Germinal center (tissue), 1 donor: ENCODE measurements at places on chromosomes 12 and 14.

DNA sequence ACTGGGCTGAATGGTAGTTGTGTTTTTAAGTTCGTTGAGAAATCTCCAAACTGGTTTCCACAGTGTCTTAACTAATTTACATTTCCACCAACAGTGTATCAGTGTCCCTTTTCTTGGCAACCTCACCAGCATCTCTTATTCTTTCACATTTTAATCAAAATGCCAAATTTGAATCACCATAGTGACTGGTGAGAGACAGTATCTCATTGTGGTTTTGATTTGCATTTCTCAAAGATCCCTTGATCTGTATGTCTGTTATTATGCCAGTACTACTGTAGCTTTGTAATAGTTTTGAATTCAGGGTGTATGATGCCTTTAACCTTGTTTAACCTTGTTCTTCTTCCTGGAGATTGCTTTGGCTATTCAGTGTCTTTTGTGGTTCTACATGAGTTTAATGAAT lies 2.2 kb upstream of the EIF2S3B start:
- no peak for DNase-seq

- DNase-seq: no peak
These were observed 27.9 kb downstream of the ESR2 start for GRCh38 chr14:64266239-64266638.

GRCh38 chr12:58925111-58925611 lies 4.9 kb upstream of the LRIG3 start:
- no peak for DNase-seq

DNA sequence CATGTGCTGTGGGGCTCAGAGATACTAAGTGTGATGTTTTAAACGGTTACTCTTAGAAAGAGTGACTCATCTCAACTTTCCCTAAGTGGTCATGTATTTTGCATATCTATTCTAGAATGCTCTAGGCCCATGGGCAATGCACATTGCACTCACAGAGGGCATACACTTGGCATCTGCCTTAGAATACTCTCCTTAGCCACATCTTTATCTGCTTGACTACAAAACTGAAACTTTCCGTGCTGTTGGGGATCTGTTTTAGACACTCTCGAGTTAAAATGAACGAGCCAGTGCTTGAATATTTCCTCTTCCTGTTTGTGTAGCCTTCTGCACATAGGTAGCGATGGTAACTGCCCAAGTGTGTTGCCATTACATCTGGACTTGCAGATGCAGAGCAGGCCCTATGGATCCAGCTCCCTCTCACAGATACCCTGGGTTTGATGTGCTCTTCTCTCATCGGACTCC lies 180.5 kb downstream of the CAND1 start:
- peak; percentile 23 for DNase-seq

DNA sequence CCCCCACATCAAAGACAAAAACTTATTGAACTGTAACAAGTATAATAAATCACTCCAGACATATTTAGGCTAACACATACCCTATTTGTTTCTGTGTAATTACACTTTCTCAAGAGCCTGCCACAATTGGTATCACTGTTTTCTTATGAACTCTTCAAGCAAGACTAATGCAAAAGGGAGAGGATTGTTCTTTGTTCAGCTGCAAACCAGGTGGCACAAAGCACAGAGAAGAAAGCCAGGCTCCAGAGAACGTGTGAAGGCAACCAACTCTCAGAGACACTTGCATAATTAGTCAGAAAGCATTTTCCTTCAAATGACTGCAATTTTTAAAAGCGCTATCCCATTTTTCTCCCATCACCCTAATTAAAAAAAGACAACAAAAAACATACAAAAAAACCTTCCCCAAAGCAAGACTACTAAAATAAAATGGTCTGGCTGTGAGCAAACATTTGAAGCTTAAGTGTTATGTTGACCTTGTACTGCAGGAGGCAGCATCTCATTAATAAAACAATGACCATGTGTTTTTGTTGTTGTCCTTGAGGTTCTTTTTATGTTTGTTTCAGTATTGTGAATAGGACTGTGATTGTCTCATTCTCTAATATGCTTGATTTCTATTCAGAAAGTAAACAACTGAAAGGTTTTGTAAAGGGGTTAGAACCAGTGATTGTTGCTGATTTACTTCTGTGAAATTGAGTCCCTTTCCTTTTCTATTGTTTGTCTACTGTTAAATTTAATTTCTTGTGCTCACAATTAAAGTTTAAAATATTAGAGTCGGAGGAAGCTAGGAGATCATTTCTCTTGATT lies 452.7 kb upstream of the PDE3A start:
- DNase-seq: no peak

DNA sequence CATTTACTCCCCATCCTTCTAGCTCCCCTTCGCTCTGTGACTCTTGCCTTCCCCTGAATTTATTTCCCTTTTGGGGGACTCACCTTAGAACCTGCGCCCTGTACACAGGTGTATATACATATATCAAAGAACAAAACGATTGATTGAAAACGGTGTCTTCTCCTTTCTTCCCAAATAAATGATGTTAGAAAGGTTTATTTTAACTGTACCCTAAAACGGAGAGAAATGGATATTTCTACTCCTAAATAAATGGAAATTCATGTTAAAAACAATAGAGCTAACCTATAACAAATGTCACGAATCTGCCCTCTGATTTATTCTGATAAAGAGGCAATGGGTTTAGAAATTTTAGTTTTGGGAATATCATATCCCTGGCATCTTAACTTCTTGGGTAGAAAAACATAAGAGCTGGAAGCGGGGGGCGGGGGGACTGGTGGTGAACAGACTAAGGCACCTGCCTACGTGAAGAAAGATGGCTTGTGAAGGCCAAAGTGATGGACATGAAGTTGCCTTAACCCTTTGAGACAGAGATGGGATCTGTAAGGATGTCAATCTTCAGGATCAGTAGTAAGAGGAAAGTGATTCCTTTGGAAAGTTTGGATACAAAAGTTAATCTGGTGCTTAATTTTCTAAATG lies 8.8 kb upstream of the LHX5 start:
- no peak for DNase-seq

- DNase-seq: no peak
These were observed 85.2 kb upstream of the IGF1 start for GRCh38 chr12:102565555-102565954.

GRCh38 chr14:34180434-34180833 lies 229.6 kb upstream of the EGLN3 start:
- DNase-seq: no peak

DNA sequence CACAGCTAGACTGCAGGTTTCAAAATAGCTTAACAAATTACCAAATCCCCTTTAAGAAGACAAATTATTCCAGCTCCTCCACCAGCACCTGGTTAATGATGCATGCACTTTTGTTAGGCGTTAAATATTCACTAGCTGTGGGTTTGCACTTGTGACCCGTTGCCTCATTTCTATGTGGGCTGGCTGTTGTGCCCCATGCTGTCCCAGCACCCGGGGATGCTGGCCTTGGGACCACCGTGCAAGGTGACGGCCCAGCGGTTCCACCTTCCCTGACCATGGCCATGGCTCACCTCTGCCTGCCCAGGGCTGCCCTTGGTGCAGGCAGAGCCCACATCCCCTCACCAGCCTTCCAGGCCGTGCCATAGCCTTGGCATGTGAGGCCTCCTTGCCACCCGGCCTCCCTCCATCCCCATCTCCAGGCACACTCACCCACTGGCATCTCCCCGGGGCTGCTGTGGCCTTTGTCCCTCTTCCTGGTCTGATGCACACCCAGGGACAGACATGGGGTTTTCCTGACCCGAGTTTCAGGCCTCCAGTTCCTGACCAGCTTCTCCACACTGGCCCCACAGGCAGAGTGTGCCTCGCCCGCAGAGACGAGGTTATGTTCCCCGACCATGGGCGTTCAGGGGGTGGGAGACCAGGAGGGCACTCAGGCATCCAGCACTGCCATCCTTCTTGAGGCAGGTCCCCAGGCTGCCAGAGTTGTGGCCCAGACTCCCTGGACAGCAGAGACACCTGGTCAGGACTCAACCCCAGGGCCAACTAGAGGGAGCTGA lies 20.3 kb upstream of the C14orf180 start:
- DNase-seq: no peak

GRCh38 chr12:97386133-97386581 lies 76.4 kb upstream of the RMST start:
- DNase-seq: no peak

DNA sequence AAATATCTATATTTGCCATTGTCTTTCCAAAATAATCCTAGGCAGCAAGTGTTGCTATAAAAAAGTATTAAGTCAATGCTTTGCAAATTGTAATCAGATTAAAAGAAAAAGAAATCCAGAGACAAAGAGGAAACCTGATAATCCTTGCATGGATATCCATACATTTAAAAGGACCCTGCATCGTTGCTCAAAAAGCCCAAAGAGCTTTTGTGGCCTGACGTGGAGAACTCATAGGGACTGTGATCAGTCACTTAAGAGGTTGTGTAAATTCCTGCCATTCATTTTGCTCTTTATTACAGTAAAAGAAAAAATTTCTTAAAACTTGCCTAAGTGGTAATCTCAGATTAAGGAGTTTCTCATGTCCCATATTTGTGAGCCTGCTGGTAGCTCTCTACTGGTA lies 392.6 kb downstream of the C12orf75 start:
- DNase-seq: no peak

- peak; percentile 36 for DNase-seq
These were observed 67.3 kb downstream of the SPTB start for GRCh38 chr14:64812412-64812811.

GRCh38 chr12:13499008-13499407 lies 302.5 kb downstream of the EMP1 start:
- no peak for DNase-seq

DNA sequence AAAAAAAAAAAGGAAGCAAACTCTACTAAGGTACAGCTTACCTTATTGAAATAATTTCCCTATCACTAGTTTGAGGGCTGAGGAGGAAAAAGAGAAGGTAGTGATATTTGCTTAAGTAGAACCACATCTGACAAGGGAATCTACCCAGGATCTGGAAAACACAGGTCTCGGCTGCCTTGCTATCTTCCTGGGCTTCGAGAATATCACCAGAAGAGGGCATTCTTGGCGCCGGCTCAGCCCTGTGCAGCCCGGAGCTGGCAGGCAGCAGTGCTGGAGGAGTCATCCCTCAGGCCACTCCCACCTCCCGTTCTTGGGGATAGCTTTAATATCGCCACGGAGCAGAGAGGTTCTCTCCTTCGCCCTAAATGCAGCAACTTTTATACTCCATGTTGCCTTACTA lies 1181.2 kb downstream of the VRK1 start:
- DNase-seq: no peak

DNA sequence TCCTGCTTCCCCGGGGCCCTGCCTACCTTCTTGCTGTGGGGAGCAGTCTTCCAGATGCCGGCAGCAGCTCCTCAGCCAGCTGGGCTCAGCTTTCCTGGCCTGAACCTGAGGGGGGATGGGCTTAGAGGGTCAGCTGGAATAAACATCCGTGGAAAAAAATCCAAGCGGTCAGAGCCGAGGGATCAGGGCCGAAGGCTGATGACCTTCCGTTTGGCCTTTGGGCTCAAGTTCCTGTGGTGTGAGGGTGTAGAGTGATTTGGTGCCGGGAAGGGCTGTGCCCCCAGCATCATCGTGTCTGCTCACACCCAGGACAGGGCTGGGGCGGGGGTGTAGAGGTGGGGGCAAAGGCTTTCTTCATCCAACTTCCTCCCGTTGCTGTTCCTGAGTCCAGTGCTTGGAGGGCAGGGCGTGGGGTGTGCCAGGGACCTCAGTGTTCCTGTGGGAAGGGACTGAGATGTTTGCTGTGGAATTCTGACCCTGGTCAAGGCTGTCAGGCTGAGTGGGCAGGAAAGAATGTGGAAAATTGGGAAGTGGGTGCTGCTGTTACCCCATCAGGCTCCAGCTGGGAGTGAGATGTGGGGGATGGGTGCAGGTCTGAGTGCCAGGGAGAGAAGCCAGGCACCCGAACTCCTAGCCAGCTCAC lies 2.6 kb downstream of the SMIM41 start:
- DNase-seq: no peak

GRCh38 chr14:29668201-29668600 lies 259.4 kb downstream of the PRKD1 start:
- no peak for DNase-seq

- no peak for DNase-seq
These were observed 242.0 kb upstream of the MDGA2 start for GRCh38 chr14:47917344-47917954.

DNA sequence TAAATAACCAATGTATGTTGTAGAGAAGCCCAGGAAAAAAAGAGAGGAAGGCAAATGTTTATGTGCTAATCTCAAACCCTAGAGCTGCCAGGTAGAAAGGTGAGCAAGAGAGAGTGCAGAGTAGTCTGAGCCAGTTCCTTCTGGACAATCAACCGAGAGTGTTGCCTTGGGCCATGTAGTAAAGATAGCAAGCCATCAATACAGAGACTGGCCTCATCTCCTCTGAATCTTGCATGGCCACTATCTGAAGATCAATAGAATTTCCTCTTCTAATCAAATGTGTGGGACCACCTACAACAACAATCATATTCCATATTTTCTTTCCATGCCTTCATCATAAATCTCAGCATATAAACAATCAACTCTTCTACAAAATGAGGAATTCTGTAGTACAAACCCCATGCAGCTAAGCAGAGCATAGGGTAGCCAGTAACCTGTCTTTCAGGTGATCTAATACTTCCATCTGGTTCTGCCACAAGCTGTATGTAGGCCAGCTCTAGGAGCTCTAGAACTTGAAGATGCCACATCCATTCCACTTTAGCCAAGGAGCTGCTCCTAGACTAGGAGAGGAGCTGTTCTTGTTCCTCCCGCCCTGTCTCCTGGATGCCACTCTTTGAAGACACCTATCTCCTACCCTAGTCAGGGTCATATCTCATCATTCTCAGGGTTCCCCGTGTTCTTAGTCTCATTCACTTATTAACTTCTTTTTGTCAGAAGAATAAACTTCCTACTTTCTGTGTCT lies 75.8 kb upstream of the SLC38A4 start:
- no peak for DNase-seq

DNA sequence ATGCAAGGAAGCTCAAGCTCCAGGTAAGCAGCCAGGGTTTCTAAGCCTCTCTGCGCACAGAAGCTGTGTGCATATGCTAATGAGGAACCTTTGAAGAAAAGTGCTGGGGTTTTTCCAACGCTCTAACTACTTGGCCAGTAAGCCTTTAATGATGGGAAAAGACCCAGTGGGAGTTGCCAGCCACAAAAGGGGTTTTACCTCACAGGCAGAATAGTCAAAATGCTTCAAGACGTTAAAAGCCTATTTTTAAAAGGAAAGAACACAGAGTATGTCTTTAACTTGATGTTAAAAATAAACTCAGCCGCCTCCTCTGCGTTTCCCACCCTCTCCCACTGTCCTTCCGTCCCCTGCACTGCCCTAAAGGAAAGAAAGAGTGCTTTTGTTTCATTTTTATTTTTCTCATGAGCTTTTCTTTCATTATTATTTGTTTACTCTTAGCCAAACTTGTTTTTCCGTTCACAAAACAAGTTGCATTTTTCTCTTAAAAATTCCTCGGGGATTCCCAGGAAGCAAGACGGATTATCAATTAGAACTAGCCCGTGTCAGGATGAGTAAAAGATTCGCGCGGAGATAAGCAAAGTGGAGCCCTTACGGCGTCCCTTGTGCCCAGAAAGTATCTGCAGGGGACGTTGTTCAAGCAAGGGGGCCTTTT lies 209.8 kb upstream of the NUDT4 start:
- DNase-seq: peak; percentile 31

- no peak for DNase-seq
These were observed 53.2 kb downstream of the RPAP3 start for GRCh38 chr12:47652521-47653234.

- DNase-seq: no peak
These were observed 44.6 kb downstream of the TRAFD1 start for GRCh38 chr12:112169966-112170365.
